ENCODE measurements at places on chromosomes 1 and 21. TPM values are rescaled to one million over a fixed set of nuclear protein-coding genes. Genes with fewer than 3 reads are reported as not detected.

DNA sequence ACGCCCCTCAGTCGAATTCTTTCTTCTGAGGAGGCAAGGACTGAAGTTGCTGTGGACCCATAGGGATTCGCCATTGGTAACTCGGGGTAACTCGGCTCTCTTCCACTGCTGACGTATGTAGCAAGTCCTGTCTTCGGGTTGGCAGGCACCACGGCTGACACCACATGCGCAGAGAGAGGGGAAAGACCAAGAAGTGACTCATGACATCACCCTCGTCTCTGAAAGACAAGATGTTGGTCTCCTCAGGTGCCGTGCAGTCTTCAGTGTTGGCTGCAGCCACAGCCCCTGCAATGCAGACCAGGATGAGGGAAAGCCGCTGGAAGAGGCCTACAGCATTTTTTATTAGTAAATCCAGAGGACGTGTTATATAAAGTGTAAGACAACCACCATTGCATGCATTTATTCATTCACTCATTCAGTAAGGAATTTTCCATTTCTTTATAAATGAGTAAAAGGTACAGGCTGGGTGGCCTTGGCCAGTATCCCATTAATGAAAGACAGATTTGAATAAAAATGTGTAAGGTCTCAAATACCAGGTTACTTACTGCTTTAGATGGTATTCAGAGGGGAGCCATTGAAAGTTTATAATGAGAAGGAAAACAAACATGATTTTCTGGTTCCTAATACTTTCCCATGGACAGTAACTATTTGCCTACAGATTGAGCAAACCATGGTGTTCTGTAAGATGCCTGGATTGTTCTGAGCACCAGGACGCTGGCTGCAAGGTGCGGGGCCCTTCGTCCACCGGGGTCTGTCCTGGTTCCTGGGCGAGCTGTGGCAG is 50.7 kb upstream of the IRF2BP2 start:
- DNase-seq = no peak

The PLEKHA6 gene
- total RNA-seq = 6.8 TPM

The ZSWIM5 gene
- 0.46 TPM for total RNA-seq

GRCh38 chr1:201452866-201453265 is 16.1 kb downstream of the PHLDA3 start:
- DNase-seq = no peak

GRCh38 chr1:177934927-177935326 is 34.9 kb downstream of the SEC16B start:
- DNase-seq = no peak

The RAB13 gene
- 74.8 TPM for total RNA-seq

- DNase-seq = no peak
Measured at GRCh38 chr1:79043506-79043905, 37.0 kb upstream of the ADGRL4 start.

- no peak for DNase-seq
Measured at GRCh38 chr1:224828691-224829090, 100.8 kb upstream of the DNAH14 start.

Data from pulmonary artery endothelial cell (primary cell).